Astrocyte (in vitro differentiated cells and primary cell): ENCODE measurements at places on chromosomes 2 and 18. TPM values are rescaled to one million over a fixed set of nuclear protein-coding genes. Genes with fewer than 3 reads are reported as not detected.
A peak's percentile ranks its signal among the peaks of the same experiment; 100 is the strongest.

CYBRD1 gene
- 26.7 and 37.2 TPM in 2 replicates for total RNA-seq

ATP5MC3 gene
- 273 and 289 TPM in 2 replicates for total RNA-seq

- H3K4me3 ChIP-seq = no peak overlapping the region
- no peak for DNase-seq
- H3K27me3 ChIP-seq = no peaks in the 10 kb centered on the region
- peaks cover 3% of the 10 kb centered on the region for H3K4me1 ChIP-seq
Observed at GRCh38 chr2:74317701-74318100, 25.5 kb downstream of the SLC4A5 start.

GRCh38 chr2:53727921-53728320 is 39.7 kb upstream of the CHAC2 start:
- H3K4me1 ChIP-seq = no peaks in the 10 kb centered on the region
- H3K4me3 ChIP-seq = no peak overlapping the region
- H3K36me3 ChIP-seq = peaks cover 6% of the 10 kb centered on the region
- no peak overlapping the region for H3K27ac ChIP-seq

DNA sequence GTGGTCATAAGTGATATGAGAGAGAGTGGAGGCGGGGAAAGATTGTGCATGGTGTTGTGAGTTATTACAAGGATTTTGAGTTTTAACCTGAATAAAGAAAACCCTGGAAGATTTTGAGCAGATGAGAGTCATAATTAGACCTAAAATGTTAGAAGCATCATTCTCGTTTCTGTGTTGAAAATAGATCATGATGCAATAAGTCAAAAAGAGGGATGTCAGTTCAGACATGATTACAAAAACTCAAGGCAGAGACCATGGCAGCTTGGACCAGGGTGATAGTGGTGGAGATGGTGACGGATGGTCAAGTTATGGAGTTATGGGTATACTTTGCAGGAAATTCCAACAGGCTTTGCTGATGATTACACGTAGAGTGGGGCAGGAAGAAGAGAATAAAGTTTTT is 267.2 kb downstream of the CDH20 start:
- H3K27me3 ChIP-seq = no peaks in the 10 kb centered on the region
- H3K4me1 ChIP-seq = peaks cover 25% of the 10 kb centered on the region
- H3K4me3 ChIP-seq = no peak overlapping the region
- DNase-seq = no peak
- no peaks in the 10 kb centered on the region for H3K36me3 ChIP-seq

- H3K4me1 ChIP-seq = peaks cover 19% of the 10 kb centered on the region
- no peaks in the 10 kb centered on the region for H3K27me3 ChIP-seq
- no peaks in the 10 kb centered on the region for H3K36me3 ChIP-seq
- H3K4me3 ChIP-seq = no peak overlapping the region
Observed at GRCh38 chr2:215619022-215619958, 183.4 kb upstream of the FN1 start.

GRCh38 chr2:241180495-241180894 is 8.0 kb upstream of the ANO7 start:
- H3K36me3 ChIP-seq = peaks cover 4% of the 10 kb centered on the region
- H3K4me1 ChIP-seq = no peaks in the 10 kb centered on the region
- no peak overlapping the region for H3K27ac ChIP-seq
- H3K4me3 ChIP-seq = no peak overlapping the region
- H3K27me3 ChIP-seq = no peaks in the 10 kb centered on the region

GRCh38 chr2:117618607-117619006 is 195.9 kb upstream of the DDX18 start:
- H3K27ac ChIP-seq = no peak overlapping the region
- H3K27me3 ChIP-seq = no peaks in the 10 kb centered on the region
- no peaks in the 10 kb centered on the region for H3K4me1 ChIP-seq
- H3K36me3 ChIP-seq = no peaks in the 10 kb centered on the region

GRCh38 chr2:26605195-26605998 is 35.8 kb downstream of the CIB4 start:
- H3K27ac ChIP-seq = no peak overlapping the region
- H3K4me3 ChIP-seq = no peak overlapping the region
- no peaks in the 10 kb centered on the region for H3K36me3 ChIP-seq
- DNase-seq = peak; percentile 16

CCDC85A gene
- total RNA-seq = 6.1 and 8.9 TPM in 2 replicates

DNA sequence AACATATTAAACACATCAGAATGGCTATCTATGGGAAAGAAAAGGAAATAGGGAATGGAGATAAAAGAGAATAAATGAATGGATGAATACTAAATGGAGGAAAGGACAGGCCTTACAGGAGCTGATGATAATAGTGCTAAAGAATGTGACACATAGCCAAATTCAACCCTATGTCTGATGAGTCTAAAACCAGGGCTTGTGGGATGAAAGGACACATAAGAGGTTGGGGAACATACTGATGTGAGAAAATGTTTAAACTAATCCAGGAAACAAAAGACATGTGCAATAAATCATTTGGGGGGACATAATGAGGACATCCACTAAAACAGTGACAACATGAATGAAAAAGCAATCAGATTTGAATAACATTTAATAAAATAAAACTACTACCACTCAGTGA is 120.0 kb downstream of the DYM start:
- no peaks in the 10 kb centered on the region for H3K27me3 ChIP-seq
- peak overlapping the region; percentile 15 for H3K27ac ChIP-seq
- no peaks in the 10 kb centered on the region for H3K36me3 ChIP-seq
- DNase-seq = peak; percentile 91

- H3K27ac ChIP-seq = no peak overlapping the region
- H3K4me3 ChIP-seq = no peak overlapping the region
- H3K4me1 ChIP-seq = peaks cover 9% of the 10 kb centered on the region
- H3K27me3 ChIP-seq = no peaks in the 10 kb centered on the region
- H3K36me3 ChIP-seq = no peaks in the 10 kb centered on the region
Observed at GRCh38 chr18:8319798-8320489, 289.3 kb upstream of the RAB12 start.

DNA sequence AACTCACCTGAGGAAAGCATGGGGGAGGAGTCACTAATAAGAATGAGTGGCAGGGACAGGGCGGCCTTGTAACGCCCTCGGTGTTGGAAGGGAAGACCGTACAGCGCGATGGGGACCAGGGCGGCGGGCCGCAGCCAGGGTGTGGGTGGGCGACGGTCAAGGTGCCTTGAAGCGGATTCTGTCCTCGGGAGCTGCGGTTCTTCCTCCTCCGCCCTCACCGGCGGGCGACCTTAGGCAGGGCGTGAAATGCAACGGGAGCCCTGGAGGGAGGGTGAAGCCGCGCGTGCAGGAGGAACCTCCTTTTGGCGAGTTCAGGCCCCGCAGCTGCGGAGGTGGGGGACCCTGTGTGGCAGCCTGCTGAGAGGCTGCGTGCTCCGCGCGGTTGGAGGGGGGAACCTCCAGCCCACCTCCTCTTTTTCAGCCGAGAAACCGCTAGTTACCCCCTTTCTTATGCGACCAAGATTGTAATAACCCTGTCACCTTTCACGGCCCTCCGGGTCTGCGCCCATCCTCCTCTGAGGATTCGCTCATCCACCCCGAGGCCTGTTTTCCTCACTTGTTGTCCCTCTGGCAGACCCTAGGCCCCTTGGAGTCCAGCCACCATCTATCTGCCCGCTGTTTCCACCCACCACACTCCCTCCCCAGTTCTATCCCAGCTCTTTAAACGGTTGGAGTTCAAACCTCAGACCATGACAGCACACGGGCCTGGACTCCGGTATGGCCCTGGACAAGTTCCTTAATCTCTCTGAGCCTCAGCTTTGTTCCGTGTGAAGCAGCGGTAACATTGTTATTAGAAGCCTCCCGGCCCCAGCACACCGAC is 823 bp upstream of the RNU2-63P start:
- H3K36me3 ChIP-seq = no peaks in the 10 kb centered on the region
- peaks cover 4% of the 10 kb centered on the region for H3K4me1 ChIP-seq
- peak overlapping the region; percentile 80 for H3K4me3 ChIP-seq
- peak overlapping the region; percentile 99 for H3K27ac ChIP-seq

- no peaks in the 10 kb centered on the region for H3K27me3 ChIP-seq
- no peak overlapping the region for H3K4me3 ChIP-seq
- H3K27ac ChIP-seq = no peak overlapping the region
Observed at GRCh38 chr2:11997142-11997541, 250.7 kb downstream of the LPIN1 start.

ANKRD62 gene
- total RNA-seq = not detected in 2 replicates

- H3K36me3 ChIP-seq = no peaks in the 10 kb centered on the region
- H3K4me1 ChIP-seq = no peaks in the 10 kb centered on the region
- H3K27me3 ChIP-seq = no peaks in the 10 kb centered on the region
- H3K27ac ChIP-seq = no peak overlapping the region
- no peak overlapping the region for H3K4me3 ChIP-seq
Observed at GRCh38 chr2:12041236-12041635, 294.8 kb downstream of the LPIN1 start.

DNA sequence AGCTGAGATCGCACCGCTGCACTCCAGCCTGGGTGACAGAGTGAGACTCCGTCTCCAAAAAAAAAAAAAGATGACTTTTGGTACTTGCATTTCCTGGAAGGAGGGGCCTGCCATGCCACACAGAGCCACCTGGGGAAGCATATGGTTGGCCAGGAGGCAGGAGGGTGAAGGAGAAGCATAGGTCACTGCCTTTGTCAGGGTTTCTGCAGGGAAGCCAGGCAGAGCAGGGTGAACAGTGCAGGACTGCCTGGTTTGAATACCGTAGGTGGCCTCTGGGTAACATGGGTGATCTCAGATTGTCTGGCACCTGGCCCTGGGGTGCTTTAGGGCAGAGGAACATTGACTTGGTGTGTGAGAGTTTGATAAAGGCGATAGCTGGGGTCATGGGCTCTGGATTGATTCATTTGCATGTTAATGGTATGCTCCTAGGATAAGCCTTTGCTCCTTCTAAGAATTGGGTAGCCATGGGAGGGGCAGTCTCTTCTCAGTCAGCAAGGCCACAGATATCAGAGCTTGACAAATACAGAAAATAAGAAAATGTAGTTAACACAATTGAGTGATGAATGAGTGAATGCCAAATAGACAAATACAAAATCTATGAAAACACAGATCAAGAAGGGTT is 124.0 kb upstream of the SEC11C start:
- no peaks in the 10 kb centered on the region for H3K27me3 ChIP-seq
- no peak overlapping the region for H3K27ac ChIP-seq
- H3K4me3 ChIP-seq = no peak overlapping the region
- DNase-seq = no peak
- H3K4me1 ChIP-seq = no peaks in the 10 kb centered on the region

GRCh38 chr2:64437883-64438282 is 16.1 kb upstream of the LGALSL start:
- DNase-seq = no peak
- H3K27ac ChIP-seq = no peak overlapping the region
- no peak overlapping the region for H3K4me3 ChIP-seq

HTR2B gene
- total RNA-seq = 0.27 TPM in 1 of 2 replicates, not detected in the other

DNA sequence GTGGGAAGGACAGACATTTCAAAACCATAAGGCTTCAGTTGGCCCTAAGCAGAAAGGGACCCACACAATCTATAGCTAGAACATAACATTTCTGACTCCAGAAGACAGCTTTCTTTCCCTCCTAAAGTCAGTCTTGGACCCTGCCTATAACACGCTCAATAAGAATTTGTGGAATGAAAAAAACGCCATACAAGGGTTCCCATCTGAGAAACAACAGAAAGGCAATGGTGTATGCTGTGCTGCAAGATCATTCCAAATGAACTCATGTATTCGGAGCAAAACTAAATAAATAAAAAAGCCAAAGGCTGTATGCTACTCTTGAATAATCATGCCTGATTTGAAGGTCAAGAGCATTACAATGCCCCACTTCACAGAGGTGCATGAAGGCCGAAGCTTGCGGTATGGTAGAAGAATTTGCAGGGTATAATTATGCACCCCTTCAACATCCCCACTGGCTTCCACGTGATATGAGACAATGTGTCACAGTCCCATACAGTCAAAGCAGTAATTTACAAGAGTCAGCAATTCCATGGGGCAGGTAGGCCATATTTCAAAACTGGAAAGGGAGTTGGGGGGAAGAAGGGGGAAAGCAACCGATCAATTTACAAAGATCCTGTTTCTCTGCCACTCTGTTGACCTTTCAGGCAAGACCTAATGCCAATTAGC is 61.4 kb upstream of the SLC14A2 start:
- no peaks in the 10 kb centered on the region for H3K4me1 ChIP-seq
- no peak for DNase-seq
- peaks cover 3% of the 10 kb centered on the region for H3K27me3 ChIP-seq

GRCh38 chr18:48446582-48447225 is 37.5 kb upstream of the ZBTB7C start:
- no peak overlapping the region for H3K4me3 ChIP-seq
- DNase-seq = peak; percentile 37
- no peaks in the 10 kb centered on the region for H3K36me3 ChIP-seq
- H3K27me3 ChIP-seq = peaks cover 55% of the 10 kb centered on the region

TMEM214 gene
- total RNA-seq = 93.5 and 108 TPM in 2 replicates

- no peak overlapping the region for H3K4me3 ChIP-seq
- H3K27ac ChIP-seq = no peak overlapping the region
- no peaks in the 10 kb centered on the region for H3K36me3 ChIP-seq
- H3K27me3 ChIP-seq = peaks cover 34% of the 10 kb centered on the region
Observed at GRCh38 chr18:46335534-46336101, 231.4 kb downstream of the HAUS1 start.

RAPH1 gene
- 43.4 and 50.4 TPM in 2 replicates for total RNA-seq

GRCh38 chr2:200336980-200337615 is 30.6 kb downstream of the SPATS2L start:
- H3K4me1 ChIP-seq = peaks cover 21% of the 10 kb centered on the region
- H3K27me3 ChIP-seq = no peaks in the 10 kb centered on the region

CRACDL gene
- 1.8 and 5.7 TPM in 2 replicates for total RNA-seq

- H3K27ac ChIP-seq = no peak overlapping the region
- H3K4me1 ChIP-seq = no peaks in the 10 kb centered on the region
- no peaks in the 10 kb centered on the region for H3K36me3 ChIP-seq
- no peak for DNase-seq
Observed at GRCh38 chr2:239824046-239824694, 201.0 kb downstream of the NDUFA10 start.

SERPINB13 gene
- total RNA-seq = not detected in 2 replicates

GRCh38 chr2:198448789-198449188 is 644.4 kb downstream of the PLCL1 start:
- no peaks in the 10 kb centered on the region for H3K27me3 ChIP-seq
- no peak for DNase-seq
- H3K27ac ChIP-seq = no peak overlapping the region
- H3K4me1 ChIP-seq = no peaks in the 10 kb centered on the region

- H3K4me3 ChIP-seq = no peak overlapping the region
- no peak overlapping the region for H3K27ac ChIP-seq
- H3K4me1 ChIP-seq = peaks cover 6% of the 10 kb centered on the region
- DNase-seq = peak; percentile 12
Observed at GRCh38 chr2:75079575-75079974, 119.7 kb downstream of the TACR1 start.

METAP1D gene
- total RNA-seq = 6.5 and 7.9 TPM in 2 replicates

CPLX4 gene
- not detected in 2 replicates for total RNA-seq

MC5R gene
- total RNA-seq = 0.26 and 0.57 TPM in 2 replicates

SGPP2 gene
- total RNA-seq = 0.19 and 0.20 TPM in 2 replicates

GNAL gene
- 3.6 and 4.5 TPM in 2 replicates for total RNA-seq

GRCh38 chr2:215797676-215798075 is 215.7 kb downstream of the MREG start:
- H3K27ac ChIP-seq = no peak overlapping the region
- no peak overlapping the region for H3K4me3 ChIP-seq
- H3K4me1 ChIP-seq = peaks cover 35% of the 10 kb centered on the region
- H3K36me3 ChIP-seq = no peaks in the 10 kb centered on the region
- no peaks in the 10 kb centered on the region for H3K27me3 ChIP-seq

- H3K27me3 ChIP-seq = no peaks in the 10 kb centered on the region
- no peak for DNase-seq
- no peak overlapping the region for H3K4me3 ChIP-seq
- H3K36me3 ChIP-seq = no peaks in the 10 kb centered on the region
- H3K27ac ChIP-seq = no peak overlapping the region
- no peaks in the 10 kb centered on the region for H3K4me1 ChIP-seq
Observed at GRCh38 chr2:24287171-24287570, 73.2 kb downstream of the ITSN2 start.

GRCh38 chr2:10554961-10555809 is 107.1 kb upstream of the ODC1 start:
- H3K27ac ChIP-seq = no peak overlapping the region
- no peak overlapping the region for H3K4me3 ChIP-seq
- H3K4me1 ChIP-seq = no peaks in the 10 kb centered on the region
- DNase-seq = no peak
- no peaks in the 10 kb centered on the region for H3K27me3 ChIP-seq
- no peaks in the 10 kb centered on the region for H3K36me3 ChIP-seq

PCARE gene
- not detected in 2 replicates for total RNA-seq
